WTC11 (cell line): ENCODE measurements at places on chromosomes 3 and 15.
A peak's percentile ranks its signal among the peaks of the same experiment; 100 is the strongest.

GRCh38 chr3:175655351-175655750, 796.2 kb downstream of the NAALADL2 start:
- no peak for DNase-seq

- no peak for DNase-seq
Measured at GRCh38 chr15:48029642-48030041, 91.1 kb upstream of the SLC24A5 start.

- no peak for DNase-seq
Measured at GRCh38 chr15:63553388-63553791, 43.8 kb upstream of the FBXL22 start.

GRCh38 chr3:140530131-140530530, 147.7 kb upstream of the TRIM42 start:
- DNase-seq: no peak

DNA sequence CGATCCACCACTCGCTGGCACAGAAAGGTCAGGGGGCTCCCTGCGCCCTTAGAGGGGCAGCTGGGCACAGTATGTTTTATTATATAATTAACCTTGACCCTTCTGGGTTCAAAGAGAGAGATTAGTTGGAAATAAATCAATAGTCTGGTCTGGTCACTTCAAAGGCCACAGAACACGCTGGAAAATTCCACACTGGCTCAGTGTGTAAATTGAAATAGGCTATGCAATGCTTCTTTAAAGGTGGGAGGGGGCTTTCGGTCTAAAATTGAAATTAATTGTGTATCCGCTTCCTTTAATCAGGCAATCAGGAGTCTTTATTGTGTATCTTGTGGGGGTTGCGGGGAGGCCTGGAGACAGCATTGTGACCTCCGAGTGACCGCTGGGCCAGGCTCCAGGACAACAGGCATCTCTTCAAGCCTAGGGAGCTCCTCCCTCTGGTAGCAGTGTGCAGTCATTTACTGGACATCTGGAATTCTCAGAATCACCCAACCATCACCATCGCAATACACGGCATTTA, 8.0 kb downstream of the RNU5B-1 start:
- no peak for DNase-seq

DNA sequence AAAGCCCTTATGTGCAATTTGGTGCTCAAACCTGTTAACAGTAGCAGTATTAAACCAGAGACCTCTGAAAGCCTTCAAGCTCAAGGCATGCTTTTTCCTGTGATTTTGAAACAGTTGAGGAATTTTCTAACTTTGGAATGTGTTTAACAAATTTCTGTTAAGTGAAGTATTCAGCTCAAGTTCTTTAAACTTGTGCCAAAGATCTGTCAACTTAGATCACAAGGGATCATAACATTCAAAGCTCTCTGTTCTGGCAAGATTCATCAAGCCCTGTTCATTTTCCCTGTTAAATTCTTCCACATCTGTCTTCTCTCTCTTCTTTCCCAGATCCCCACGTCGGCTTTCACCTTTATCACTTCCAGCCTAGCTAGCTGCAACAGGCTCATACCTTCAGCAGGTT, 28.8 kb upstream of the RYK start:
- no peak for DNase-seq

DNA sequence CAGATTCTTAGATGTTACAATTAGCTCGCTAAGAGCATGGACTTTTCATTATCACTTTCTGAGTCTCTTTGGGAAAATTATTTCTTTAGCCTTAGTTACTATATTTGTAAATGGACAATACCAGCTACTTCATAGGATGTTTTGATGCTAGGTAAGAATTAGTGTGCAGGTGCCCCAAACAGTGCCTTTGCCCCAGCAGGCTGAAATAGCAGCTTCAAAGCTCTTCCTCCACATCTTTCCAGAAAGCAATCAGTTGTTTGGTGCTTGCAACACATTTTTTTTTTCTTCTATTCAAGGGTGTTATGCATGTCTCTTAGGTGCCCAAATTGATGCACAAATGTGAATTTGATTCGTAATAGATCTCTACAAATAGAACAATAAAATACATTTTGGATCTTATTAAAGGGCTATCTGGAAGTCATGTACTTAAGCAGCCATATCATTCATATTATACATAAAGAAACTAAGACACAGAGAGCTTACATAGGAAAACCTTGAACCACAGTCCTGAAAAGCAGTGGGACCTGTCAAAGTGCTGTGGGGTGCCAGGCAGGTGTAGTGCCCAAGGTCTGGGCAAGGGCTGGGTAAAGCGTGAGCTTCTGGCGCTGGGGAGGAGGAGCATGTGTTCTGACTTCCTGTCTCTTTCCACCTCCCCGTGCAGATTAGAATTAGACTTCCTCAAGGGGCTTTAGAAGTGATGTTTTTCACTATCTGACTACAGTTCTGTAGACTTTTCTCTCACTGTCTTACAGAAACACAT, 62.9 kb downstream of the FNDC3B start:
- DNase-seq: no peak

DNA sequence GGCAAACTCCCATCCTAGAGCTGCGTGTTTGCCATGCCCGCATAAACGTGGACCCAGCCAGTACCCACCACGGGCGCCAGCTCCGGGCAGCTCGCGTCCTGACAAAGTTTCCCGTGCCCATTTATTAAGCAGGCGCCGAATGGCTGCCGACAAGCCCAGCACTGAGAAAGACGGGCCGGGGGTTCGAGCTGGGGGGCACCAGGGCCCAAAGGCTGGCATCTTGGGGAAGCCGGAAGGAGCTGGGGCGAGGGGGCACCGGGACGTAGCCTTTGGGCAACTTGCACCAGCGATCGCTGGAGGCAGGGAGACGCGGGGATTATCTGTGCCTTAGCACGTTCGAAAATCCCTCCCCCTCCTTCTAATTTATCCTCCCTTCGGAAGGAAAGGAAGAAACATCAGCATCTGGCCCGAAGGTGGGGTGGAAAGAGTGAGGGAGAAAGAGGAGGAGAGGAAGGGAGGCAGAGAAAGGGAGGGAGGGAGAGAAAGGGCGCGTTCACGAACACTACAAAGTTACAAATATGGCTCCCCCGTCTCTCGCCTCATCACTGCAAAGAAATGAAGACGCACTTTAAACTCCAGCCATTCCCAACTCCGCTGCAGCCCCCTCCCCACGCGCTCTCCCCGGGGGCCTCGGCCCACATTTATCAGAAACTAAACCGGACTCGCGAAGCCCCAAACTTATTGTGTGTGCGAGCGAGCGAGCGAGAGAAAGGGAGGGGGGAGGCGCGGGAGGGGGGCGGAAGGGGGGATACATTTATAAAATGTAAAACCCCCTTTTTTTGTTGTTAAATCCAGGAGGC, 1.0 kb downstream of the ANP32A start:
- DNase-seq: peak; percentile 34

DNA sequence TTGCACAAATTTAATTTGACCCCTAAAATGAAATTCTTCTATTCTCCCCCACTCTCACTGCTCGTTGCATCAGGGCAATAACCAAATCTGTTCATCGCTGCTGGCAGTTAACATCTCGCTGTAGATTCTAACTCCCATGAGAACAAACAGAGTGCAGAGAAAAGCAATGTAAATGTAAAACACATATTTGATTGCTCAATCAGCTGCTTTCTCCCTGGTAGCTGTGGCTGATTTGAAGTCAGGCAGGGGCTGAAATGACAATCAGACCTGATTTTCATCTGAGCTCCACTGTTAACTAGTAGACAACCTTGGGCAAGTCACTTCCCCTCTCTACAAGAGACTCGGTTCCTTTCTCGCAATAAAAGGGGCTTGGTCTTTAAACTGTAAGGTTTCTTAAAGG, 119.8 kb upstream of the CPNE4 start:
- DNase-seq: no peak

DNA sequence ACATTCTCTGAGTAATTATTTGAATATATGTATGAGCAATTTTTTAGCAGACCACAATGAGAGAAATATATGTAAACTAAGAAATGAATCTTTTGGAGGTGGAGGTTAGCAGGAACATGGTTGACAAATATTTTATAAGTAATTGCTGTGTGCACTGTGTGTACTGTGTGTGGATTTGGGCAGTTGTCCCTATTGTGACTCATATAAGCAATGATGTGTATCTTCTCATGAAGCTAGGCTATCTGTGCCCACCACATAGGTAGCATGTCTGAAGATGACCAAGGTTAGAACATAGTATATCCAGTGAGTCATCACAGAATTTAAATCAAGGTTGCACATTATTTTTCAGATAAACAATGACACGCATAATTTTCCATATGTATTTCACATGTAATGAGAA, 713.9 kb upstream of the GBE1 start:
- DNase-seq: no peak

GRCh38 chr3:77412584-77412983, 372.7 kb downstream of the ROBO2 start:
- no peak for DNase-seq

DNA sequence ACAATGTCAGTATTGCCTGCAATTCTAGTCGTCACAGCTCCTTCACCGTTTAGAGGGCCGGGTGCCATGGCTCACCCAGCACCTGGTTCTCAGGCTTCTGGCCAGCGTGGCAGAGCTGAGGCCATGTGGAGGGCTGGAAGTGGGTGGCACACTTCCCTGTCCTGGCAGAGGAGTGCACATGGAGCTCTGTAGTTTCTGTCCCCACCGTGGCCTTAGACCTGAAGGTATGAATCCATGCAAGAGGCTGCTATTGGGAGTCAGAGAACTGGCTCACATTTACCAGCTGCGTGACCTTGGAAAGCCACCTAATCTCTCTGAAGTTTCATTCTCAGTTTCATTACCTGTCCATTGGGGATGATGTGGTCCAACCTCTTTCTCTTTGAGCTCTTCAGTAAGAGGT, 22.2 kb downstream of the EPHB1 start:
- DNase-seq: no peak

- DNase-seq: no peak
Measured at GRCh38 chr3:52248816-52249547, 3.4 kb downstream of the PPM1M start.

- no peak for DNase-seq
Measured at GRCh38 chr3:153448151-153448829, 286.3 kb downstream of the RAP2B start.

- no peak for DNase-seq
Measured at GRCh38 chr15:63323798-63324563, 46.6 kb downstream of the APH1B start.

- no peak for DNase-seq
Measured at GRCh38 chr3:156330415-156330814, 210.0 kb downstream of the KCNAB1 start.

DNA sequence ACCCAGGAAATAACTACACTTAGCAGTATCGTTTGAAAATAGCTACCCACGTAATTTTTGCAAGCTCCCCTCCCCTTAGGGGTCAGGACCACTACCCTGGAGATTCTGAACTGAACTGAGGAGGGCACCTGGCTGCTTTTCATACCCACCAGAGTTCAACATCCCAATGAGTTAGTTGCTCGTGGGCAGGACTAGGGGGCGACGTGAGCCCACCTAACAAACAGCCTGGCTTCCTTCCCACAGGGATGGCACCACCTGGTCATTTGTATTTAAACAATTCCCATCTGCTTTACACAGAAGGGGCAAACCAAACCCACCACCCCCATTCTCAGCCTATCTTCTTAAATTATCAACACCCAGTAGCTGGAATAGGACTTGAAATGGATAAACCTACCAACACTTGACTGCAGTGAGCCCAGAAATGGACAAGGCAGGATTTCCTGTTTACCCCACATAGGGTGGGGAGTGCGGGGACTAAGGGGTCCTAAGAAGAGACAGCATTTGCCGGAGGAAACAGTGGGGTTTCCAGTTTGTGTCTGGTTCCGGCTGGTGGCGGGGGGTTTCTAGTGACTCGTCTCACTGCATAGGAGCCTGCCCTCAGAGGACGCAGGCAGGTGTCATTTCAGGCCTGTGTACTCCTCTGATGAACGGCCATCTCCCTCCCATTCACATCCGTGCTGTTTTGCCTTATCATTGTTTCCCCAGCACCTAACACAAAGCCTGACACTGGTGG, 11.6 kb upstream of the VGLL4 start:
- peak; percentile 36 for DNase-seq

DNA sequence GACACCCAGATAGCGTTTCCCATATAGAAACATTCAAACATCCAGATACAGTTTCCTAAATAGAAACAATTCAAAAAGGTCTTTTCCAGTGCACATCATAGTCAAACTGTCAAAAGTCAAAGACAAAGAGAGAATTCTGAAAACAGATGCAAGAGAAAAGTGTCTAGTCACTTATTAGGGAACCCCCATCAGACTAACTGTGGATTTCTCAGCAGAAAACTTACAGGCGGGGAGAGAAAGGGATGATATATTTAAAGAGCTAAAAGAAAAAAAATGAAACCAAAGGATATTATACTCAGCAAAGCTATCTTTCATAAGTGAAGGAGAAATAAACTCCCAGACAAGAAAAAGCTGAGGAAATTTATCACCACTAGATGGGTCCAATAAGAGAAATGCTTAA, 22.3 kb upstream of the CX3CR1 start:
- DNase-seq: no peak

DNA sequence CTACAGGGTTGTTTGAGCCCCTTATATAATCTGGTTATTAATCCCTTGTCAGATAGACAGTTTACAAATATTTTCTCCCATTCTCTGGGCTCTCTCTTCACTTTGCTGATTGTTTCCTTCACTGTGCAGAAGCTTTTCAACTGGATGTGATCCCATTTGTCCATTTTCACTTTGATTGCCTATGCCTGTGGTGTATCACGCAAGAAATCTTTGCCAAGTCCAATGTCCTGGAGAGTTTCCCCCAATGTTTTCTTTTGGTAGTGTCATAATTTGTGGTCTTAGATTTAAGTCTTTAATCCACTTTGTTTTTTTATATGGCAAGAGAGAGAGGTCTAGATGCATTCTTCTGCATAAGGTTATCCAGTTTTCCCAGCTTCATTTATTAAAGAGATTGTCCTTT, 40.7 kb downstream of the XXYLT1 start:
- DNase-seq: no peak

GRCh38 chr3:114706591-114707232, 412.9 kb downstream of the TIGIT start:
- no peak for DNase-seq

DNA sequence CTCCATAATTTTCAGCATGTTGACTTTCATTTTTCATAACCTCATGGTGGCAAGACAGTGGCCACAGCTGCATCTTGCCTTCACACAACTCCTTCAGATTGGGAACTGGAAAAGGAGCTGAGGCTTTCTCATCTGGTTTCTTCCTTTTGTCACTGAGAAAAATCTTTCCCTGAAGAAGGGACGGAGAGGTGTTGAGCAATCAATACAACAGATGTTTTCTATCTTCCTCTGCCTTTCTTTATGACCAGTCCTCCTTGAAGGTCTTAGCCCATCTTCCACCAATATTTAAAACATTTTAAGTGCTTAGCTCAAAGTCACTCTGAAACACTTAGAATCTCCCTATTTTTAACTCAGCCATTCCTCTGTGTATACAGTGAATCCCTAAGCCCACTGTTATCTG, 11.9 kb downstream of the ZNF660 start:
- no peak for DNase-seq

GRCh38 chr15:53160092-53160704, 370.1 kb upstream of the ONECUT1 start:
- DNase-seq: no peak

- DNase-seq: no peak
Measured at GRCh38 chr3:61724183-61724582, 162.8 kb downstream of the PTPRG start.

DNA sequence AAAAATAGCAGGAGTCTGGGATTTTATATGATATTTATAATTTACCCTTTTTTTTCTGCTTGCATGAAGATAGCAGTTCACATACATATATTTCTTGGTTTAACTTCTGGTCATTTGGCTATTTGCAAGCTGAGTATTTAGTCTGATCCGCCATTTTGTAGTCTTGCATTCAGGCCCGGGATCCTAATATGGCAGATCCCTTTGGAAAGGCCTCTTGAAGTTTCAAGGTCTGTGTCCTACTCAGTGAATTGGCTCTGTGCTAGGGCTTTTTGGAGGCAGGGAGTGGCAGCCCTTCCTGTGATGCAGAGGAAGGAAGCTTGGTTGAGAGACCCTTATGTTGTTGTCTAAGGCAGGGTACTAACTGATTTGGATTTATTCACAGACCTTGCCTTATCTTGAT, 2.9 kb downstream of the SNRPN start:
- DNase-seq: no peak
